ENCODE measurements at places on chromosomes 1 and 21. TPM values are rescaled to one million over a fixed set of nuclear protein-coding genes. Genes with fewer than 3 reads are reported as not detected.

Gene APOBEC4
- not detected for total RNA-seq

Gene DAB1
- 0.46 TPM for total RNA-seq

Gene MR1
- 22.5 TPM for total RNA-seq

Gene ZSWIM5
- 1.9 TPM for total RNA-seq

Gene GNG5
- 8.5 TPM for total RNA-seq

Gene AMY1C
- not detected for total RNA-seq

Gene TMEM9
- 103 TPM for total RNA-seq

Gene LCE2B
- not detected for total RNA-seq

Gene RNF11
- total RNA-seq = 99.7 TPM

Gene RAB7B
- total RNA-seq = 6.4 TPM
